ENCODE measurements at places on chromosomes 5 and 9.

DNA sequence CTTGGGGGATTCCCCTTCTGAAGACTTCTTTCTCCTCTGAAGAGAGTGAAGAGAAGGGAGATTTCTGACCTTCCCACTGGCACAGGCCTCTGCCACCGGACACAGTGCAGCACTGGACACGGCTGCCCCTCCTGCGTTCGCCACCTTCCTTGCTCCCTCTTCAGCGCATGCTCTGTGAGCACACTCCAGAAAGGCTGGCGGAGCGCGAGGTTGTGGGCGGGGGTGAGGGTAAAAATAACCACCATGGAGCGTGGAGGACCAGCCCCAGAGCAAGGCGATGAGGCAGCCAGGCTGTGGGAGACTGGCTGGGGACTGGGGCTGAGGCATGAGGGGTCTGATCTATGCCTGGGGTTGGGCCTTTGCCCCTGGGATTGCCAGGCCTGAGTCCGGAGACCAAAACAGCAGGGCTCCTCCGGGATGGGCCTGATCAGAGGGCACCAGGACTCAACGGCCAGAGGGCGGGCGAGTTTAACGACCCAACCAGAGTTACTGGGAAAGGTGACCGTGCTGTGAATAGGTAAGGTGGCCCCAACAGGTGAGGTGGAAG lies 97.2 kb downstream of the ROR2 start:
- no peak for DNase-seq

GRCh38 chr5:60700416-60700757 lies 421 bp upstream of the DEPDC1B start:
- no peak for DNase-seq

DNA sequence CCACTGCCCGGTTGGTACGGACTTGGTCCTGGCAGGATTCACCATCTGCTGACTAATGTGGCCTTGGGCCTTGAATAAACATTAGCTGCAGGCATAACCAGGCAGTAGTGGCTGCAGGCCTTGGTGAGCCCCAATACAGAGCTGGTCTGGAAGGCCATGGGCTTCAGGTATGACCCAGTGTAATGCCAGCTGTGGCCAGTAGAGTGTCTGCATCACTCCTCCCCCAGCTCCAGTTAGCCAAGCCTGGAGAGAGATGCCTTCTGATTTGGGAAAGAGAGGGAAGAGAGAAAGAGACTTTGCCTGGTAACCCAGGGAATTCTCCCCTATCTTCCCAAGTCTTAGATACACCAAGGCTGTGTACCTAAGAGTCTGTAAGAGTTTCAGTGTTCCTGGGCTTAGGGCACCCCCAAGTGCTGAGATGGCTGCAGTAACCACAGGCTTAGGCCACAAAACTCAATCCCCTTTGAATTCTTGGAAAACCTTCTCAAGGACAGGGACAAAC lies 5.6 kb upstream of the C5 start:
- no peak for DNase-seq

DNA sequence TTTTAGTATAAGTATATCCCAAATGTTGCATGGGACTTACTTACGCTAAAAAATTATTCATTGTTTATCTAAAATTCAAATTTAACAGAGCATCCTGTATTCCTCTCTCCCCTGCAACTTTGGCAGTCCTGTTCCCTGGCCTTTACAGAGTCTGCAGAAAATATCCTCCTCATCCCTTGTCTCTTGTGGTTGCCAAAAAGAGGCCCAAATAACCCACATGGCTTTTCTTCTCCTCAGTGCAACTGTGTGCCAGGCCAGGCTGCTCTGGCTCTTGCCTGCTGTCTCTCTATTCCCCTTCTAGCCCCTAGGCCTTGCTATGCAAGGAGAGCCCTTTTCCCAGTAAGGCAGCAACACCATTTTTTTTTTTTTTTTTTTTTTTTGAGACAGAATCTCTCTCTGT lies 23.0 kb downstream of the ARHGEF37 start:
- no peak for DNase-seq

- no peak for DNase-seq
Observed at GRCh38 chr5:171961117-171961516, 45.3 kb downstream of the FBXW11 start.

DNA sequence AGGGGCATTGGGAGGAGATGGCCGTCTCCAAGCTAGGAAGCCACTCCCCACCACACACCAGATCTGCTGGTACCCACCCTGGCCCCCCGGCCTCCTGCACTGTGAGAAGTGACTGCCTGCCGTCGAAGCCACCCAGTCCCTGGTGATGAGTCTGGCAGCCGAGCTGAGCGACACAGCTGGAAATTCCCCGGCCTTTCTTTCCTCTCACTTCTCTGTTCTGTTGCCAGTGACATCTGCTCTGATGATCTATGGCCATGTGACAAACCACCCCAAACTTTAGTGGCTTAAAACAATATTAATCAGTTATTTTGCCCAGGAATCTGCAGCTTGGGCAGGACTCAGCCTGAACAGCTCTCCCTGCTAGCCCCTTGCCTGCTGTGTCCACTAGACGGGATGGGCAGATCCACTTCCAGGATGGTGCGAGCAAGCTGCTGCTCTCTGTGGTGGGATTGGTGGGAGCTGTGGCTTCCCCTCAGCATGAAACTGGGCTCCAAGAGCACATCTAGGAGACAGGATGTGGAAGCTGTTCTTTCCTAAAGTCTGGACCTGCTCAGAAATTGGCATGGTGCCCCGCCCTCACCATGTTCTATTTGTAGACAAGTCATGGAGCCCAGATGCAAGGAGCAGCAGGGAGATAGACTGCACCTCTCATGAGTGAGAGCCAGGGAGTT lies 211.2 kb downstream of the GADD45G start:
- no peak for DNase-seq

GRCh38 chr5:120678279-120678678 lies 214.2 kb downstream of the PRR16 start:
- DNase-seq = no peak

DNA sequence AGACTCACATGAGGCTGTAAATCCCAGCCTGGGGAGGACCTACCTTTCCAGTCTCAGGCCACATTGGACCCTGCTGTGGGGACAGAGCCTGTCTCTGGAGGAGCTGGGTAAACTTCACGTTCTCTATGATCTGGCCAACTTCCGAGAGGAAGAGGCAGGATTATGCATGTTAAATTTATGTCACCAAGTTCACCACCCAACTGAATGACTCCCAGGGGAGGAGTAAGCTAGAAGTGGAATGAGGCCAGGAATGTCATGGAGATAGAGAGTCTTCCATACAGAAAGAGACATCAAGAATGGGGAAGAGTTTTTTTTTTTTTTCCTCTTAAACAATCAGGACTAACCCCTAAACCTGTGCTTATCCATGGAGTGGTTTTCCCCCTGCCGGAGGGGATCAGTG lies 90.3 kb upstream of the PALM2AKAP2 start:
- no peak for DNase-seq

- DNase-seq = no peak
Observed at GRCh38 chr5:72107901-72108201, 576 bp downstream of the MAP1B start.

GRCh38 chr9:70079417-70080037 lies 35.9 kb downstream of the MAMDC2 start:
- DNase-seq = no peak

GRCh38 chr5:43523662-43524072 lies 8.7 kb upstream of the C5orf34 start:
- no peak for DNase-seq

- DNase-seq = no peak
Observed at GRCh38 chr9:129939431-129939830, 103.6 kb downstream of the FNBP1 start.

- no peak for DNase-seq
Observed at GRCh38 chr5:180658774-180659564, 9.6 kb upstream of the FLT4 start.

GRCh38 chr5:112346411-112347044 lies 72.5 kb downstream of the EPB41L4A start:
- no peak for DNase-seq

- DNase-seq = no peak
Observed at GRCh38 chr9:96420468-96421219, 2.5 kb upstream of the ZNF367 start.

DNA sequence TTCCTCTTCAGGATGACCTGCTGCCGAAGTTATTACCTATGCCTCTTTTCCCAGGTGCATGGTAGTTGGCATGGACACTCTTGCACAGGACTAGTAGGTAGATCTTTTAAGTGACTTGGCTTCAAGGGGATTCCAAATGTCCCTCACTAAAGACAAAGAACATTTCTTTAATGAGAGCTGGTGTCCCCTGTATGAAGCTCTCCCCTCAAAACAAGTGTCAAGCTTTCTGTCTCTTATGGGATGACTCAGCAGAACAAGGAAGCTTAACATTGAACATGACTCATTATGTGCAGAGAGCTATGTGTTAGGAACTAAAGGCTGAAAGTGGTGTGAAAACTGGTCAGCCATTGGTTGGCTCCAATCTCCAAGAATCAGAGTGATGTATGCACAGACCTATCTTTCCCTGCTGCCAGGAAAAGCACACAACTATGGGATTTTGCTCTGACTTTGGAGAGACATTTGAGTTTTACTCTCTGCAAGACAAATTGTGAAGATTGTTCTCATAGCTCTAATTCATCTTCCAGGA lies 120.5 kb downstream of the PRDM6 start:
- DNase-seq = no peak

DNA sequence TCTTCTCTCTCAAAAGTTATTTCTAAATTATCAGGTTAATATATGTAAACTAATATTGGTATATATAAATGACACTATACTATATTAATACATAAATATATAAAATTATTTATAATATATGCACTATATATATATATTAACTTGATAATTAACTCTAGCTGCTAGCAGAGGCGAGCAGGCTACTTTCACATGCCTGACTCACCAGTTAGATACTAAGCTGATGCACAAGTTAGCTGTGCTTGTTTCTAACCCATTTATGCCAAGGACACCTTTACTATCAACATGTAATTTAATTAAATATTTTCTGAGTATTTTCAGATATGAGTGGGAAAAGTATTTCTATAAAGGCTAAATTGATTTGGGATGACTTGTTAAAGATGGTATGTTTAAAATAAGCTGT lies 70.1 kb downstream of the TRIO start:
- DNase-seq = no peak

GRCh38 chr5:127834554-127834953 lies 131.4 kb downstream of the CCDC192 start:
- DNase-seq = no peak

DNA sequence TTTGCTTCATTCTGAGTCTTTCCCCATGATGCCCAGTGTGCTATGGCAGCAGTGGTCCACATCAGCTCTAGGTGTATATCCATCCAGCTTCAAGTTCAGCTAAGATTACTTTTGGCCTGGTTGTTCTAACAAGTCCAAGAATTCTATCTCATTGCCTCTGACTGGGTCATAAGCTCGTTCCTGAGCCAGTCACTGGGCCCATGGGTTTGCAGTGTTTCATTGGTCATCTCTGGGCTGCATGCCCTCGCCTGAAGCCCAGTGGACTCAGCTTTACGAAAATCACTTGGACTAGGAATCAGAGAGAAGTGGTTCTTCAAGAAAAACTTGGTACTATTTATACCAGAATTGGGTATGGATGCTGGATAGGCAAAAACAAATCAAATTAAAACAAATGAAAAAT lies 16.1 kb upstream of the ARHGAP26 start:
- DNase-seq = no peak

DNA sequence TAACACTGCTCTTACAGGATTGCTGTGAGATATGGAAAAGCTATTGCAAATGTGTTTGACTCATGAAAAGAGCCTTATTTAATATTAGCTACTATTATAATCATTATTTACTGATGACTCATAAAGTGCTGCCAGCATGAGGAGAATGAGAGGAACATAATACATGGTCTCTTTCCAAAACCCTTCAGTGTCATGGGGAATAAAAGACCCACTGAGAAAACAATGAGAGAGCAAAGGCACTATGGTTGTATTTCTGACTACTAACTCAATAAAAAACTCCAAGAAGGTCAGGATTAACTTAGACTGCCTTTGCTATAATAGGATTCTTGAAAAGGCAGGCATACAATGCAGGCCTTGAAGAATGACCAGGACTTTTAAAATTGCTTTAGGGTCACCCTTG lies 633.5 kb downstream of the DTWD2 start:
- no peak for DNase-seq

- no peak for DNase-seq
Observed at GRCh38 chr5:129609710-129610109, 138.2 kb upstream of the MINAR2 start.

GRCh38 chr5:154501566-154501965 lies 23.5 kb upstream of the HAND1 start:
- no peak for DNase-seq

DNA sequence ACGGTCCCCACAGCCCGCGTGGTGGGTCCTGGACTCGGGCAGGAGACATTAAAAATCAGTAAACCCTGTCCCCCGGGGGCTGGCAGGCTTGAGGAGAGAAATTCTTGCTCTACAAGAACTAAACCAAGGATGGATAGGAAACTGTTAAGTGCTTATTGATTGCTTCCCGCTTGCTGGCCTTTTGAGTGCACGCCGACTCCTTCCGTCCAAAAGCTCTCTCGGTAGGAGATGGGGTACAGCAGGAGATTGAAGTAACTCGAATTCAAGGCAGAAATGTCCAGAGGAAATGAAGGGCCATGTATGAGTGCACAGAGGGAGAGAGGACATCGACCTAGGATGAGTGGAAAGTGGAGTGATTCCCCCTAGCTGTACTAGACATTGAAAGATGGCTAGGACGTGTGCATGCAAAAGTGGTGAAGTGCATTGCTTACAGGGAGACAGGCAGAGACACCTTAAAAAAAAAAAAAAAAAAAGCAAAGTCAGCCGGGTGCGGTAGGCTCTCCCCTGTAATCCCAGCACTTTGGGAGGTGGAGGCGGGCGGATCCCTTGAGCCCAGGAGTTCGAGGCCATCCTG lies 923 bp downstream of the RECK start:
- no peak for DNase-seq

DNA sequence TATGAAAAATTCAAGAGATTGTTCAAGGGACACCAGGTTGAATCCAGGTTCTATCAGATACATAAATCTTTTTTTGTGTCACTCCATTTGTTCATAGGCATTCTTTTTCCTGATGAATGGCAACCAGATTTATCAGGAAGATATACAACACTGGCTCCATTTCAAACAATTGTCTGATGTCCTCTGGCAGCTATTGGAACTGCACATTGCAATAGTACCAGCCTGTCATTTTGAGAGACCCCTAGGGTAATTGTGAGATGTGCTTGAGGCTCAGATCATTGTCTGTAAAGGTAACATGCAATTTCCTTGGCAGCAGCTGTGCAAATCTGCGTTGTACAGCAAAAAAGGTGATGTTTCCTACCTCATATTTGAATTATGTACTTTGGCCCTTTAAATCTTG lies 25.9 kb downstream of the KCTD16 start:
- DNase-seq = no peak

- no peak for DNase-seq
Observed at GRCh38 chr9:124084087-124084486, 72.5 kb downstream of the LHX2 start.

DNA sequence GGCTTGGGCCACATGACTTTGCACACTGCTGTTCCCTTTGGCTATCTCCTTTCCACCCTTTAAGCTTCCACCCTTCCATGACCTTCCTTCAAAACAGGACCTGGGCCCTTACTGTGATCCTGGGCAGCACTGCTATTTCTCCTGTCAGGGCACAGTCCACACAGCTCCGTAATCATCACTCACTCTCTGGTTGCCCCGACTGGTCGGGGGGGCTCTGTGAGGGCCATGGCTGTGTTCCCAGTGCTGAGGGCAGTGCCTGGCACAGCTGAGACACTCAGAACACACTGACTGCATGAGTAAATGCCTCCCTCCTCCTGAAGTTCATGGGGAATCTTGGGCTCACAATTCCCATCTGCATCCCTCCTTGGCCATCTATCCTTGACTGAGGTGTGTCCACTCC lies 12.2 kb downstream of the TRAF1 start:
- DNase-seq = no peak

GRCh38 chr9:347667-348292 lies 133.1 kb downstream of the DOCK8 start:
- DNase-seq = no peak

- DNase-seq = no peak
Observed at GRCh38 chr9:22529426-22530199, 83.0 kb downstream of the DMRTA1 start.

All from activated CD4-positive, CD25-positive, alpha-beta regulatory T cell (primary cell).